CD4-positive, alpha-beta T cell treated with Interleukin-17A for 1 hour (primary cell): ENCODE measurements at places on chromosomes 4 and X.

GRCh38 chr4:10173754-10174749, 57.5 kb upstream of the WDR1 start:
- DNase-seq, result no peak

DNA sequence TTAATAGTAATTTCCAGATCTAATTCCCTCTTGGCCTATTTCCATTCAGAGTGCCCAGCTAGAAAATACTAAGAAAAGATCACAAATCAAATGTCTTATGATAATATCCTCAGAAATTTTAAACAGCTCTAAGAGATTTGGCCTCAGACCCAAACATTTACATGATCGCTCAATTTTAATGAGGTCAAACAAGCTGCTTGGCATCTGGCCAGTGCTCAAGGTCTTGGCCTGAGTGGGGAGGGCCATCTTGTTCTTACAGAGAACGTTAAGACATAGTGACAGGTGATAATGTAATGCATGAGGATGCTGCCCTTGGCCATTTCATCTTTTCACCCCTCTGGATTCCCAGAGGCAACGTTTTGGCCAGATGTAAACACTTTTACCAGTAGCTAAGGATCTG, 159.2 kb upstream of the SLC7A11 start:
- no peak for DNase-seq

DNA sequence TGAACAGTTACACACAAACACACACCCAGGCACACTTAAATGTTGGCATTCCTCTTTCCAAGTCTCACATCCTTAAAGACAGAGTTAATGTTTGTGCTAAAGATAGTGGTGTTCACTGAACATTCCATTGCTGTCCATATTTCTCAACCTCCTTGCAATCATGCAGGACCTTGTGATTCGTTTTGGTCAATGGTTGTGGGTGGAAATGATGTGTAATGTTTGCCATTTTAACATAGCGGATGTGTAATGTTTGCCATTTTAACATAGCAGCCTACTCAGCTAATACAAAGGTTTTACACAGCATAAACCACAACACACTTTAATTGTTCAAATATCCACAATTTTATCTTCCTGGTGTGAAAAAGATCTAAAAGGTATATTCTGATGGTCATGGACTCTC, 93.9 kb downstream of the CEP44 start:
- no peak for DNase-seq

DNA sequence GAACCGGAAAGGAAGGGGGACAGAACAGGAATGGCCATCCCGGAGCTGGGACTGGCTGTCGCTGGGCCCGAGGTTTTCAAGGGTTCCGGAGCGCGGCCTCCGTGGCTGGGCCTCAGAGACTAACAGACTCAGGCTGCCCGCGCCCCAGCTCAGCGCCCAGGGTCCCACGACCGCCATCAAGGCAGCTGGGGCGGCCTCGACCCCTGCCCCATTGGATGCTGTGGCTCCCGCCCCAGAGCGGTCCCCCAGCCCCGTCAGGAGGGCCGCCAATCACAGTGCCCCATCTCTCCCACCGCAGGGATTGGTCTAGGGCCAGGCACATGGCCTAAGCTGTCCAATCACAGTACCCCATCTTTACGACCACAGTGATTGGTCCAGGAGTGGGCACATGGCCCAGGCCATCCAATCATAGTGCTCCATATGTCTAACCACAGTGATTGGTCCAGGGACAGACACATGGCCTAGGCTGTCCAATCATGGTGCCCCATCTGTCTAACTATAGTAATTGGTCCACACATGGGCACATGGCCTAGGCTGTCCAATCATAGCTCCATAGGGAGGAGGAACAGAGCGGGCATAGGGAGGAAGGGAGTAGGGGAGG, 105.3 kb upstream of the NKX1-1 start:
- peak; percentile 50 for DNase-seq
